Renal cortical epithelial cell (primary cell): ENCODE measurements at places on chromosomes 2 and 18.

GRCh38 chr2:85822766-85823165 is 66.0 kb downstream of the ST3GAL5 start:
- DNase-seq, result no peak

GRCh38 chr18:75170022-75170789 is 38.7 kb downstream of the PTGR3 start:
- DNase-seq, result no peak

GRCh38 chr2:48933828-48934497 is 178.4 kb upstream of the LHCGR start:
- DNase-seq, result no peak

GRCh38 chr2:71603311-71603811 is 150.0 kb downstream of the DYSF start:
- no peak for DNase-seq

GRCh38 chr18:69757733-69758132 is 189.9 kb downstream of the CD226 start:
- DNase-seq, result no peak

GRCh38 chr2:113965644-113966043 is 75.8 kb downstream of the ACTR3 start:
- peak; percentile 60 for DNase-seq

GRCh38 chr2:43136876-43137275 is 89.5 kb downstream of the ZFP36L2 start:
- no peak for DNase-seq

DNA sequence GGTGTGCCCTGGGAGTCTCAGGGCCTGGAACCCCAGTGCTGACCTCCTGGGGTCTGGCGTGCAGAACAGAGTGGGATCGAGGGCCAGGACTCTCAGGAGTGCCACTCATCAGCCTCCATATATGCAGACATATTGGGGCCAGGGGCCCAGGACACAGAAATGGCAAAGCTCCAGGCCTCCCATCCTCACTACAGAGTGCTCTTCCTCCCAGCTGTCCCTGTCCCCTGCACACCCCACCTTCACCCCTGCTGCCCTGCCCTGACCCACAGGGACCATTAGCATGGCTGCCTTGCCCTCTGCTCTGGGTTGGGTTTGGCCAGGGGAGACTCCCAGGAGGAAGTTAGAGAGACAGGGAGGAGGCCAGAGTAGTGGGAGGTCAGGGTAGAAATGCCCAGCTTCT is 2.8 kb downstream of the TEX51 start:
- DNase-seq, result no peak

DNA sequence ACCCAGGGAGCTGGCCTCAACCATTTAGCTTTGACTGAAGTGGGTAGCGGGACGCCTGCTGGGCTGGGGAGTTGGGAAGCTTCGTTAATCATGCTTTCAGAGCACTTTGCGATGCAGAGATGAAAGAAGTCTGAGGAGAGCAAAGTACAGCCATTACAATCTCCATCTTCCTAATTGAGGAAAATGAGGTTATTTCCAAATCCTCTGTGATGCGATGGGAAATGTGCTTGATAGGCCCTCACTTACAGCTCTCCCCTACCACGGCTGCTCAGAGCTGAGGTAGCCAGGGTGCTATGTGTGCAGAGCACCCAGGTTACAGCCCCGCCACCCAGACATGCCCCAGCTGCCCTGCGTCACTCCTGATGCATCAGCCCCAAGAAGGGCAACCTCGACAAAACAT is 326.5 kb upstream of the KLHL29 start:
- no peak for DNase-seq

DNA sequence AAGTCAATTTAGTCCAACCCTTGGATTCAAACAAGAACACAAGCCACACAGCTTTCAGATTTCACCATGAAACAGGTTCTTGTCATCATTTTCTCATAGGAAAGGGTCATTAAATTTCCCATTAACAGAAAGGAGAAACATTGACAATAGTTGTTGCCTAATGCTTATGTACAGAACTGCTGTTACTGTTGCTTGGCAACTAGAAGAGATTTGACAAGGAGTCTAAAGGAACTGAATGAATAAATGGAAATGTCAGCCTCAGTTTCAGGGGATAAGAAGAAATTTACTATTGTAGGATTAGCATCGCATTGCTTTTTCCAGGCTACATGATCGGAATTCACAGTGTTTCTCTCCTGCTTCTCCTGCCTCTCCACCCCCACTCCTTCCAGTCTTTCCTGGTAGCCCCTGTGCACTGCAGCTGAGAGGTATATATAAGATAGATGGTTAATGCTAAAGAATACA is 90.3 kb downstream of the SPATS2L start:
- peak; percentile 100 for DNase-seq

- no peak for DNase-seq
These were observed 21.4 kb downstream of the NCOA1 start for GRCh38 chr2:24512404-24512803.

DNA sequence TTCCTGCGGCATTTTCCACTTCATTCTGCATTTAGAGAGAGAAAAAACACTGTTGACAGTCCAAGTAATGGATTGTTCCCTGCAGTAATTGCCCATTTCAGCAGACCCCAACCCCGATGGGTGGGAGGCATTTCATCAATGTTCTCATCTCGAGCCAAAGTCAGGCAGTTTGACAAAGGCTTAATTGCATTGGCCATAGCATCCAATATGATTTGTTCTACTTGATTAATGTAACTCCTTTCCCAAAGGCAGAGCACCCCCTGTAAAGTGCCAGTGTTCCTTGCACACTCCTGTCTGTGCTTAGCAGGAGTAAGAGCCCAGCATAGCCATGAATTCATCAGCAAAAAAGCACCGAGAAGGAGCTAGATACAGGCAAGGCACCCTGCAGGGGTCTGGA is 174.4 kb downstream of the SEPTIN10 start:
- no peak for DNase-seq

DNA sequence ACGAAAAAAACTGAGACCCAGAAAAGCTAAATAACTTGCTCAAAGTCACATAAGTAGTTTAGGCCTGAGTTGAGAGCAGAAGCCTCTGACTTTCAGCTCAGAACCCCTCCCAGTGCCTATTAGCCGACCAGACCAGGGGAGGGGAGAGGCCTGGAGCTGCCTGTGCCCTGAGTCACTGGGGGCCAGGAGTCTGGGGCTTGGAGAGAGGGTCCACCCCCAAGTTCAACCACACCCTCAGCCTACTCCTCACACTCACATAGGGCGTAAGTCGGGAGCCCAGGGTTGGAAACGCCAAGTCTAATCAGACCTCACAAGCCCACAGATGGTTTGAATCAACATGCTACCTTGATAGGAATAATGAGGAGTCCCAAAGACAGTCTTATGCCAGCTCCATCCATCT is 12.6 kb upstream of the PKDCC start:
- DNase-seq, result no peak

DNA sequence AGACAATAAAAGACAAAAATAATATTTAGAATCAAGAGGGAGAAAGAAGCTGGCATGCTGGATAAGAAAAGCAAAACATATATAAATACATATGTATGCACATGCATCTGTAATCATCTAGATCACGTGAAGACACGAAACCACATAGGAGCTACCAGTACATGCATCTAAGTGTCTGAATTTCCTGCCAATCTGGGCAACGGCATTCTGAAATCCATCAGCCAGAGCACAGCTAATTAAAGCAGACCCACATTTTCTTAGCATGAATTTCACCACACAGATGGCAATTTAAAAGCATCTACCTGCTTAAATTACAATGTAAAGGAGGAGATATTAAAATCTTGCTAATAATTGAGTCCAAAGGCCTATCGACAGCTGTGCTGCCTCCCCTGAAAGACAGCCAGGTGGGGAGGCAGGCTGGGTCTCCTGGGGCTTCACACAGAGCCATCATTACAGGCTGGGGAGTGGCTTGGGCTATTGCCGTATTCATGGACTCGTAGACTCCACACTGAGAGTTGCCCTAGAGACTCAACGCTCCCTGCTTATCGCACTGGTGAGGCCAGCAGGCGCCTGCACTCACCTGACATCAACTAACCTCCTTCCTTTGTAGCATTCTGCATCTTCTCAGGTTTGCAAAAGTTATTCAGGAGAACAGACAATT is 272.5 kb upstream of the PXDN start:
- no peak for DNase-seq

GRCh38 chr2:165164201-165164600 is 39.6 kb downstream of the SCN3A start:
- no peak for DNase-seq

GRCh38 chr2:199336546-199336945 is 121.2 kb downstream of the SATB2 start:
- no peak for DNase-seq

DNA sequence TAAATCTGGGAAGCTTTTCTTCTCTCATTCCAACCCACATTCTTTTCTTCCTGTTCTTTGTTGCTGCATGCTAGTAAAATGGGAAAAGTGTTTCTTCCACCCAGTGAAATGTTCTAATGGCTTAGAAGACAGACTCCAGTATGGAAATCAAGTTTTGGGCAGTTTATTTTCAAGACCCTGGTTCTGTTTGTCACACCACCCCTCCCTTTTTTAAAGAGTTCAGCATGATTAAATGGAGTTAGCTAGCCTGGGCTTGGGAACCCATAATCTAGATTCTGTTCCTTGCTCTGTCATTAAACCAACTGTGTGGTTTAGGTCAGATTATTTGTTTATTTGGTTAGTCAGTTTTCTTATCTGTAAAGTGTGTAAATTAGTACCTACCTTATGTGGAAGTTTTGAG is 151.8 kb upstream of the NT5C1B start:
- no peak for DNase-seq

GRCh38 chr2:154032220-154032619 is 160.5 kb downstream of the GALNT13 start:
- DNase-seq, result no peak

GRCh38 chr2:108853421-108853820 is 66.8 kb downstream of the CCDC138 start:
- DNase-seq, result no peak

- DNase-seq, result no peak
These were observed 222.0 kb downstream of the KCNE4 start for GRCh38 chr2:223273995-223274394.

DNA sequence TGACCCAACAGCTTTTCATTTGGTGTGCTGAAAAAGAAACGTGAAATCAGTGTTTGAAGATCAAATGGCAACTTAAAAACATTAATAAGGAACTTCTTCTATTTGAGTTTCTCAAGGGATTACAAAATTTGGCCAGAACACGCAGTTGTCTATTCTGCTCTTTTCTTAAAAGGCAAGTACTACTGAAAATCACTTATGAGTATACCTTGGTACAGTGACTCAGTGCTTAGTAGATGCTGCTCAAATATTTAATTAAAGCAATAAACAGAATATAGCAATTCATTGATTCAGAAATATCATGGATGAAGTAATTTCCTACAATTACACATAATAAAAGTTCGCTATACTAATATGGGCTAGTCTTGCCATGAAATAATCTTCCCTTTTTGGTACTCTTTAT is 38.2 kb upstream of the MCM6 start:
- DNase-seq, result no peak

DNA sequence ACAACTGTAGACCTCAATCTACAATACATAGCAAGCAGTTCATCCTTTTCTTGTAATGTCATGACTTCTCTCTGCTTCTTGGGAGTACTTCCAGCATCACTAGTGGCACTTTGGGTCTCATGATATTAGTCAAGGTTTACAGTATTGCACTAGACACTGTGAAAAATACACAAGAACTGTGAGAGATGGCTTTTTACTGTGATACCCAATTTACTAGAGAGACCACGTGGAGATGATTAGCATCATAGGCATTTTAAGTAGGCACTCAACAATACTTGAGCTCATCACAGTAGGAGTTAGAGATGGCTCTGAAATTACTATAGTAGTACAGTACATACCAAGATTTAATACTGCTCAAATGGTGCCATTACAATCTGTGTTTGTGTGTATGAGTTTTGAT is 112.8 kb upstream of the EML6 start:
- no peak for DNase-seq

DNA sequence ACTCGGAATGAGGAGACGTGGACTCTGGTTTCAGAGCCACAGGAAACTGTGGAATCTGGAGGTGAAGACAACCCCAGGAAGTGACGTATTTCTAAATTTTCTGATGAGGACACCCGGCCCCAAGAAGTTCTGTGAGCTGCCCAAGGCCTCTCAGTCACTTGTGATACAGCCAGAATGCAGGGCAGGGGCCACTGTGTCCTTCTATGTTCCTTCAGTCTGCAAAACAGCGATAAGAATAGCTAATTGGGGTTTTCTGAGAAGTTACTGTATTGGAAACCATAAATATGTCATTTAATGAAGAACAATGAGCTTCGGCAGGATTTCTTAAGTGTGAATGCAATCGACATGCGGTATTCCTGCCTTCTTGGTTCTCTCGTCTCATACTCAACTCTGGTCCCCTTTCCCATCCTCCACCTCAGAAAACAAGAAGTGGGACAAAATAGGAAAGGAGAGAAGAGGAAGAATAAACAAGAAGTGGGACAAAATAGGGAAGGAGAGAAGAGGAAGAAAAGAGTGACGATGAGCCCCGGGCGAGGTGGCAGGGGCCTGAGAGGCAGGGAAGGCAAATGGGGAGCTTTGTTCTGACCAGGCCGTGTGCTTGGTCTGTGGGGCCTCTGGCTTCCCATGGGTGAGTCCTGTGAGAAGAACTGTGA is 282.0 kb upstream of the REV1 start:
- no peak for DNase-seq

GRCh38 chr2:227406177-227407031 is 18.7 kb upstream of the SCYGR1 start:
- DNase-seq, result peak; percentile 99

DNA sequence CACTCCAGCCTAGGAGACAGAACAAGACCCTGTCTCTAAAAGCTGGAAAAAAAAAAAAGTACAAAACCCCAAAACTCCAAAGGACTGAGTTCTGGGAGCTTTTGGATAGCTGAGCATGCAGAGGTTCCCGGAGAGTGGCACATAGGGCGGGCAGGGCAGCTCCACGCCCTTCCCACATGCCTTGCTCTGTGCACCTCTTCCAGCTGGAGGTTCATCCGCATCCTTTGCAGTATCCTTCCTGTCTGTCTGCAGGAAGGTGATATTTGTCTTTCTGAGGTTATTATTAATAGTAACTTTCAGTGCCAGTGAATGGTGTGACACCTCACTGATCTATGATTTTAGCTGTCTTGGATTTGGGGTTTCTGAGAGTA is 70.2 kb downstream of the INPP4A start:
- DNase-seq, result no peak

DNA sequence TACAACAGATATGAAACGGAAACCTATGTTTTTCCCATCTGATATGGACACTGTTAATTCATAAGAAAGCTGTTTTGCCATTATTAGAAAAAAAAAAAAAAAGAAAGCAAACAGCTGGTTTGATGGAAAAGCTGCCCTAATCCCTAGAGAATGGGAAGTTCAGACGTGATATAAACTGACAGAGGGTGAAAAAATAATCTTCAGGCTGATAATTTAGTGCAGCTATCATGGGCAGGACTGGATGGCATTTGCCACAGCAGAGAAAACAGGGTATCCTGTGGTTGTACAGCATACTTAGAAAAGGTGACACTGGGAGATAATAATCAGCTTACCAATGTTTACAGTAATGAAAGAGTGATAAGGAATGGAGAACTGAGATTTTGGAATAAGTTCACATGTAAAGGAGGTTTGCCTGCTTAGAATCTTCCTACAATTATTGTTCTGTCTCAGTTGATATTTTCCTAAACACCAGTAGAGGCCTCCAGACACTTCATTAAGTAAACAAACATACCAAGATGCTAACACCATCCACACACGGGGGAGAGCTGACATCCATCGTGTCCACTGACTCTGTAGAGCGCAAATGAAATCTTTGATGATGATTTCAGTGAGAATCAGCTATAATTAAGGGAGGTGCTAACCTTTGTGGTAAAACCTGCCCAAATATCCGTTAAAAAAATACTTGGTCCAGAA is 211.6 kb upstream of the MMADHC start:
- DNase-seq, result peak; percentile 63
